ENCODE measurements at places on chromosomes 2 and 18. TPM values are rescaled to one million over a fixed set of nuclear protein-coding genes. Genes with fewer than 3 reads are reported as not detected.

GRCh38 chr2:187549193-187549592, 5.0 kb downstream of the TFPI start:
- DNase-seq = no peak

DNA sequence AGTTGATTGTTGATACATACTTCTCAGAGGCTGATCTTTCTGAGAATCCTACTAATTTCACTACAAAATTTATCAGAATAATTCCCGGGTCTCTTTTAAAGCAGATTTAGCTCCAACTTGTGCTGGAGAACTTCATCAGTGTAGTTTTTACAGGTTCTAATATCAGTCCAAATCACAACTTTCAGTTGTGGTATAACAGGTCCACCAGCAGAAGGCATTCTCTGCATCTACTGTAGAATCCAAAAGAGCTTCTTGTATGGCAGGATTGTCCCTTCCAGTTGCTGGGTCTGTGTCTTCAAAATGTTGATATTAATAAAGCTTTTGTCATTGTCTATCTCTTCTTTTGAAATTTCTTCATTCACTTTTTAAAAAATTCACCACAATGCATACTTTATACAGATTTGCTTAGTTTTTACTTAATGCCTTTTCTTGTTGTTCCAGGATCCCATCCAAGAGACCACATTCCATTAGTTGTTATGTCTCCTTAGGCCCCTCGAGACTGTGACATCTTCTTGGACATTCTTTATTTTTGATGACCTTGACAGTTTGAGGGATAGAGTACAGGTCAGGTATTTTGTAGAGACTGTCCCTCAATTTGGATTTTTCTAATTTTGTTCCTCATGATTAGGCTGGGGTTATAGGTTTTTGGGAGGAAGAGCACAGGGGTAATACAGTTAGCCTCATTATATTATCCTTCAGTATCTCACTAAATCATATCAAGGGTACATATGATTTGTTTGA, 490.5 kb upstream of the MEX3C start:
- DNase-seq = no peak

DNA sequence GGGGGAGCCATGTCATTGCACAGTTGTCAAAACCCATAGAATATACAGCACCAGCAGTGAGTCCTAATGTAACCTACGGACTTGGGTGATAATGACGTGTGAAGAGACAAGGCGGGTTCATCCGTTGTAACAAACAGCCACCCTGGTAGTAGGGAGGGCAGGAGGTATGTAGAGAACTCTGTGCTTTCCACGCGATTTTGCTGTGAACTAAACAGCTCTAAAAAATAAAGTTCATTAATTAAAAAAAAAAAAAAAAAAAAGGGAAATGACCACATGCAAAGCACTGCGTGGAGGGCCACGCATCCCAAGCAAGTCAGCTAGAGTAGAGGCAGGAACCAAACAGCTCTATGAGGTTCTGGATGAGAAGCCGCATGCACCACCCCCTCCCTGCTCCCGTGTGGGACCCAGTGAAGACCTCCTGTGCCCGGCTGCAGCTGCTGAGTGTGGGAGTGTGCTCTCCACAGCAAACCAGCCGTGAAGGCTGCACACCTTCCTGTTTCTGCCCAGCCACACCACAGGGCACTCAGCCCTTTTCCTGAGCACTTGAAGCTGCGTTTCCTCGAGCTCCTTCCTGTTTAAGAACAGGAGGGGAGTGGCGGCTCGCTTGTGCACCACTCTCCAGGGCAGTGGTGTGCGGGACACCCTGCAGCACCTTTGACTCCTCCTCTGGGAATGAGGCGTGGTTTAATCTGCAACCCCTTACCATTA, 65.6 kb downstream of the ODC1 start:
- no peak for DNase-seq

DNA sequence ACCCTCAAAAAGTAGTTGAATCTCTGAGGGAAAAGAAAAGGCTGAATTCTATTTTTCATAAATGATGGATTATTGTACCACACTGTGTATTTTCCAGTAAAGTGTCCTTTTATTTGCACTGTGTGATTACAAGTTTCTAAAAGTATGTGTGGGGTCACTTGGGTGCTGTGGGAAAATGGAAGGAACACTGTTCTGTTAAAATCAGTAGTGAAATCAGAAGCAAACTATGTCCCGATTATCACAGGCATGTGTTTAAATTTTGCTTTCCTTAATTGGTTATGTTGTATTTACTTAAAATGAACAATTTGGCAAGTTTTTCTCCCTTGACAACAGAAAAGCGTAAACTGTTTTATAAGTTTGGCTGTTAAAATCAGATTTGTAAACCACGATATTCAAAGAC, 353.1 kb downstream of the ARHGAP15 start:
- DNase-seq = no peak

GRCh38 chr2:113175042-113175628, 1.4 kb downstream of the PSD4 start:
- DNase-seq = no peak

The SPP2 gene
- total RNA-seq = not detected

GRCh38 chr18:80147037-80147417, 38.0 kb downstream of the ADNP2 start:
- no peak for DNase-seq

DNA sequence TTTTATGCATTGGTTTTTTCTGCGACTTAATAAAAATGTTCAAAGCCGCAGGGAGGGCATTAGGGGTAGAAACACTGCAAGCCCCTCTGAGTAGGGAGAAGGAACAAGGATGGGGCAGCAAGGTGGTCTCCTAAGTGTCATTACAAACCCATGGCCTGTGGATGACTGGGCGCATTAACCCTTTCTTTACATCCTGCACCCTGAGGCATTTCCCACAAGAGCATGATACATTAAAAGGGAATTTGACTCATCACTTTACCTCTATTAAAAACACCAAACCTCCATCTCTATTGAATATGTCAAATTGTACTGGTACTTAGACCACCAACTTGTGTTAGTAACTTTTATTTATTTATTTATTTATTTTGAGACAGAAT, 112.5 kb downstream of the VIT start:
- DNase-seq = no peak

DNA sequence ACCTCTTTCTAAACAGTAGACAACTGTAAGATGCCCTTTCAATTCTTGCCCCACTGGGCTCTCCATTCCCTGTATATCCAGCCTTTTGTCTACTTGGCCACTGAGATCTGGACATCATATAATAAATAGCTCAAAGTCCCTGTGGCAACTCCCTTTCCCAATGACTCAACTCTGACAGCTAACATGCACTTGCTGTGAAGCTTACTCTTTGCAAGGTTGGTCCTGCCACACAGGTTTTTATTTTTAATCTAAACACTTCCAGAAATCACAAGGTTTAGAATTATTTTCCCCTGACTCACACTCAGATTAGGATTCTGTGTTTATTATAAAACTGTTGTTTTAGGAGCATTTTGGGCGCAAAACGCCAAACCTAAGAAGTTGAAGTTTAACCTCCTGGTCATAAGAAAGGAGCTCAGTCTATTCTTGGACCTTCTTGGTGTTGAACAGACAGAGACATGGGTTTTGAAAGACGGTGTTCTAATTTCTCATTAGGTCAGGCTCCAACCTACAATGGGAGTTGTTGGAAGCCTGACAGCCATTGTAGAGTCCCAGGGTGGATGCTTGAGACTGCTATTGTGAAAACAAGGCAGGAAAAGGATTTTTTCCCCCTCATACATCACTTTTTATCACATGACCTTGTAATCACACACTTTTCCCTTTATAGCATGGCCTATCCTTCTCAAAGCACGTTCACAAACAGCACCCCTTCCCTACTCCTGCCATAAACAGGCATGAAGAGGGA, 124.7 kb upstream of the SERPINE2 start:
- DNase-seq = no peak

DNA sequence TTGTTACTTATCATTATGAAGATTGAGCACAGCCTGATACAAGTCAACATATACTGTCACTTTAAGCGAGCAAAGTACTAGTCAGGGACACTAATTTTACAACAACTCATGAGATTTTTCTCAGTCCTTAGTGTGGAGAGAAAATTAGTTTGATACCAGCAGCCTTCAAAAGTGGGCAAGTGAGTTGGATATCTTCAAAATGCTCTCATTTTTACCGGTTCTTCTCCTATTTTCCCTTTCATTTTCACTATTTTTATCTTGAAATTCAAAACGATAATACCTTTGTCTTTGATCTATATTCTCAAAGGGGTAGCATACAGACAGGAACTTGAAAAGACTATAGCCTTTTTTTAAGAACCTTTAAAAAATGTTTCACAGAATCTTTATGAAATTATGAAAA, 52.0 kb upstream of the UBXN4 start:
- no peak for DNase-seq

GRCh38 chr2:172510088-172510487, 45.8 kb upstream of the PDK1 start:
- no peak for DNase-seq

The C2orf92 gene
- total RNA-seq = 3.6 TPM

DNA sequence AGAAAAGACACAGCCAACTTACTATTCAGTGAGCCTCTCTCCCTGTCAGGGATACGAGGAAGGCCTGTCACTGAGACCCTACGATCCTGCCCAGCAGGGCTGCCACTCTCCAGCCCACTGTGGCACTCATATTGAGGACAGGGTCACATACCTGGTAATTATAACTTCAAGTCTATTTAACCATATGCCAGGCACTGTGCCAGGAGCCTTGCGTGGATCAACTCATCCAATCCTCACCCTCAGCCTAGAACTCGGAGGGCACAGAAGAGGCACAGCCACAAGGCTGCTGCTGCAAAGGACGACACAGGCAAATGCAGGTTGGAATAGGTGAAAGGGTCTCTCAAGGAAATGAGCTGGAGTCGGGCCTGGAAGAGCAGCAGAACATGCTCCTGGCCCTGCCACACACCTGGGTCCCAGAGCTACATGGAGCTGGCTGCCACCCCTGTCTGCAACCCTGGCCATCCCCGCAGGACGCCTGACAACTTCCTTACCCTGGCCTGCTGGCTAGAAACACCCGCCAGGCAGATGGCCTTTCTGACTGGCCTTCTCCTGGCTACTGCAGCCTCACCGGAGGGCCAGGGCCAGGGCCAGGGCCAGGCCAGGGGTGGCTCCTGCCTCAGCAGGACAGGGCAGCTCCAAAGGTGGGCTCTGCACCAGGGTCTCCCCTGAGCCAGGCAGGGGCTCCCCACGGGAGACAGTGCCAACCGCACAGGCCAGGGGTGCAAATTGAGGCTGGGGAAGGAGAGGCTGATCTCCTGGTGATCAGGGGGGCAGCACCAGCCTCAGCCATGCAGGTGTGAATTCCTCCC, 32.1 kb upstream of the SLC66A3 start:
- no peak for DNase-seq

DNA sequence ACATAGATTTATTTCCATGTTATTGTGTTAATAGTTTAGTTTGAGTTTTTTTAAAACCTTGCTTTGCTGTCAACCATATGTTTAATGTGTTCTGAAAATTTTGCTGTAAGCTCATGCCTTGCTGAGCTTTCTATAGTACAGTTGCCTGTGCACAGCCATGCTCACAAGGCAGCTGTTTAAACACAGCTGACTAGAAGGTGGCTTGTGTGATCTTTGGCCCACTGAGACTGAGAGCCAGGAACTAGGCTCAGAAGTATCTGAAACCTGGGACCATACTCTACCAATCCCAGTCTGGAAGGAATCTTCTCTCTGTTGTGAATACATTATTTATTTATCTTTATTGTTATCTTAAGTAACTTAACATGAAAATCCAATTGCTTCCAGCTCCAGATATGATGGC, 350.5 kb downstream of the KIAA1328 start:
- no peak for DNase-seq

DNA sequence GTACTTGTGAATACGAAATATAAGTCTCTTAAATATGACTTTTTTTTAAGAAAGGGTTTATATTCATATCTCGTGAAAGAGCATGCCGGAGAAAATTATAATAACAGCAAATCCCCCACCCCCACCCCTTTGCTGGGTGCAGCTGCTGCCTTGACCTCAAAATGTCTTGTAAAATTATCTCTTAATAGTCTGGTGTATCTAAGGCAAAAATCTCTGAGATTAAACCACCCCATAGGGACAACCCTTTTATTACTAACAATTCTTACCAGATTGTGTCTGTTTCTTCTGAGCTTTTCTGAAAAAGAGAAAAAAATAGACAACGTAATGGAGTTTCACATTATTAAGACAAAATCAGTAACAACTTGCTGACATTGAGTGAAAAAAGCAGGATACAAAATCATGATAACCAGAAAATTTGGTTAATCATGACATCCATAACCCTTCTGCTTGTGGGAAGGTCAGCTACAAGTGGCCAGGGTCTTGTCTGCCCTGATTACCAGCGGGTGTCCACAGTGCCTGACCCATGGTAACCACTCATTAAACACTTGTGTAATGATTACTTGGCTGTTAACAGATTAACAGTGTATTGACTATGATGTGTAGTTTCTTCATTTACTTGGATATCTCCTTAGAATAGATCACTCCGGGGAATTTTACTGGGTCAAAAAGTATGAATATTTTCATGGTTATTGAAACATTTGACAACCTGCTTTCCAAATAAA, 1.5 kb downstream of the STRADB start:
- DNase-seq = no peak

The MOGAT1 gene
- not detected for total RNA-seq

- DNase-seq = no peak
Observed at GRCh38 chr2:133822517-133823225, 254.4 kb upstream of the NCKAP5 start.

- DNase-seq = no peak
Observed at GRCh38 chr18:21914739-21915319, 174.2 kb downstream of the MIB1 start.

- DNase-seq = no peak
Observed at GRCh38 chr2:113227290-113227689, 51.4 kb downstream of the PAX8 start.

DNA sequence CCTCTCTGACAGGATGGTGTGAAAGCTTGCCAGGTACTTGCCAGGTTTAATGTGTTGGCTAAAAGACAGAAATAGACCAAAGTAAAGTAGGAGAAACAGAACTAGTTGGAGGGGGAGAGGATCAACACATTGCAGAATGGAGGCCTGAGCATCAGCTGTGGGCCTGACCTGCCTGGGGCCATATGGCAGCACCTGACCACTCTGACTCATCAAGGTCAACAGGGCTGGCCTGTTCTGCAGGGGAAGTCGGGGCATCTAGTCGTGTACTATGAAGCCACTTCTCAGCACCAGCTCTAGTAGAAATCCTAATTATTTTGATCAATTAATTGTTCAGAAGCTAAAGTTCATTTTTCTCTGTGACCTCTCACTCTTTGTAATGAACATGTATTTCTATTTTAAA, 35.8 kb upstream of the NOSTRIN start:
- DNase-seq = no peak

GRCh38 chr2:62999905-63000304, 50.7 kb upstream of the OTX1 start:
- no peak for DNase-seq

GRCh38 chr2:151475071-151475470, 65.4 kb downstream of the RIF1 start:
- DNase-seq = no peak

The MARCHF4 gene
- total RNA-seq = 8.7 TPM

The STAT4 gene
- 1.2 TPM for total RNA-seq

The FBXO41 gene
- total RNA-seq = 27.0 TPM

The CIB4 gene
- total RNA-seq = not detected

GRCh38 chr2:38187541-38188011, 111.6 kb upstream of the CYP1B1 start:
- no peak for DNase-seq

- DNase-seq = no peak
Observed at GRCh38 chr2:99171377-99172140, 9.3 kb downstream of the MITD1 start.

The NCKAP5 gene
- total RNA-seq = 14.0 TPM

- no peak for DNase-seq
Observed at GRCh38 chr2:241794250-241794823, 14.7 kb upstream of the NEU4 start.

- DNase-seq = no peak
Observed at GRCh38 chr2:8089596-8089995, 592.3 kb upstream of the ID2 start.

- DNase-seq = no peak
Observed at GRCh38 chr18:13107074-13107473, 111.5 kb upstream of the LDLRAD4 start.
